ENCODE measurements at places on chromosomes 11 and 22. TPM values are rescaled to one million over a fixed set of nuclear protein-coding genes. Genes with fewer than 3 reads are reported as not detected.

DNA sequence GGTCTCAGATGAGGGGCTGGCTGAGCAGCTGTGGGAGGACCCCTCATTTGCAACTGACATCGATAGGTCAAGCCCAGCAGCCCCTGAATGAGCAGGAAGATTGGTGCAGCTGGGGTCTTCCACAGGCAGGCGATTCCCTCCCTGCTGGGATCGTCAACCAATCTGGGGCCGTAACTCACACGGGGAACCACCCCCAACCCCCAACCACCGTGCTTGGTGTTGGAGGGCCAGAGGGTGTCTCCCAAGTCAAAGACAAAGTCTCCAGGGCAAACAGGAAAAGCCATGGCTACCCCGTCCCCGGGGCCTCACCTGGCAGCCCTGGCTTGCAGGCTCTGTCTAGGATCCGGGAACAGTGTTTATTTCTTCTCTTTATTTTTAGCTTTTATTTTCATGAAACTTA, 26.9 kb upstream of the SCUBE1 start:
- no peak for DNase-seq
- H3K4me1 ChIP-seq: no peaks in the 10 kb centered on the region
- no peaks in the 10 kb centered on the region for H3K36me3 ChIP-seq
- peaks cover 51% of the 10 kb centered on the region for H3K27me3 ChIP-seq
- H3K4me3 ChIP-seq: no peak overlapping the region
- H3K27ac ChIP-seq: no peak overlapping the region

DNA sequence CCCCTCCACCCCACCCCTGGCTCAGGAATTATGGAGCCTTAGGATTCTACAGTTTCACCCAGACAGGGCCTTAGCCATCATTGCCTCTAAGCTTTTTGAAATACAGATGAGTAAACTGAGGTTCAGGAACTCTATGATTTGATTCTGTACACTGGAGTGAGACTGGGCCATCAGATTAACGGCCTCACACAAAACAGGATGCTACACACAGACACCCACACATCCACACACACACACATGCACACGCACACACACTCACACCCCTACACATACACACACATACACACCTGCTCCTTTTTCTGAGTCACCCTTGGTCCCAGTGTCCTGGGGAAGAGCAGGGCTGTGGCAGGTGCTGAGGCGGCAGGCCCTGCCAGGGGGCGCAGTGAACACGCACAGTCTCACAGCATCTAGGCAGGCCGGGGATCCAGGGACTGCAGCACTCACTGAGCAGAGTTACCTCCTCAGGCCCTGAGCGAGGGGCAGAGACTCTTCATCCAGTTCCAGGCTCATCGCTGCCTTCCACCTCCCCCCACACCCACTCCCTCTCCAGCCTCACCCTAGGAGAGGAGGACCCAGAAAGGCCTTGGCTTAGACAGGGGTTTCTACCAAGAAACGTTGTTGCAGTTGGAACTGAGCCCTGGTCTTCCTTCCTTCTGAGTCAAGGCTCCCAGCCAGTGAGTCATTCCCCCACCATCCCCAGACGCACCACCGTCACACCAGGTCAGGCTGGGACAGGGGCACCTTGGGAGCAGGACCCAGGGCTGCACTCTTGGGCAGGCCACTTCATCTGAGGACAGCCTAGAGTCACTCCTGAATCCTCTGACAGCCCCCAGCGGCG, 89.8 kb upstream of the PARVA start:
- H3K4me1 ChIP-seq: peaks cover 41% of the 10 kb centered on the region
- H3K27me3 ChIP-seq: no peaks in the 10 kb centered on the region
- H3K27ac ChIP-seq: peak overlapping the region; percentile 78
- peak; percentile 60 for DNase-seq
- no peaks in the 10 kb centered on the region for H3K36me3 ChIP-seq

GRCh38 chr11:33616552-33616951, 84.1 kb downstream of the C11orf91 start:
- no peak overlapping the region for H3K4me3 ChIP-seq
- H3K4me1 ChIP-seq: peaks cover 4% of the 10 kb centered on the region
- DNase-seq: no peak
- no peaks in the 10 kb centered on the region for H3K36me3 ChIP-seq
- no peak overlapping the region for H3K27ac ChIP-seq
- no peaks in the 10 kb centered on the region for H3K27me3 ChIP-seq

- H3K4me3 ChIP-seq: peak overlapping the region; percentile 36
- peaks cover 85% of the 10 kb centered on the region for H3K27me3 ChIP-seq
- H3K4me1 ChIP-seq: no peaks in the 10 kb centered on the region
- no peak overlapping the region for H3K27ac ChIP-seq
- H3K36me3 ChIP-seq: peaks cover 5% of the 10 kb centered on the region
- no peak for DNase-seq
Observed at GRCh38 chr11:554428-555226, 5.9 kb downstream of the LMNTD2 start.

- peaks cover 44% of the 10 kb centered on the region for H3K4me1 ChIP-seq
- H3K4me3 ChIP-seq: peak overlapping the region; percentile 66
- no peaks in the 10 kb centered on the region for H3K36me3 ChIP-seq
- H3K27ac ChIP-seq: peak overlapping the region; percentile 55
- no peak for DNase-seq
- H3K27me3 ChIP-seq: no peaks in the 10 kb centered on the region
Observed at GRCh38 chr11:93542811-93543229, 371 bp downstream of the SMCO4 start.

GRCh38 chr11:27622541-27623300, 77.5 kb downstream of the BDNF start:
- H3K4me1 ChIP-seq: no peaks in the 10 kb centered on the region
- DNase-seq: no peak
- H3K27me3 ChIP-seq: no peaks in the 10 kb centered on the region
- no peak overlapping the region for H3K4me3 ChIP-seq
- H3K36me3 ChIP-seq: no peaks in the 10 kb centered on the region
- H3K27ac ChIP-seq: no peak overlapping the region

- H3K36me3 ChIP-seq: no peaks in the 10 kb centered on the region
- DNase-seq: no peak
- no peak overlapping the region for H3K27ac ChIP-seq
- H3K4me1 ChIP-seq: no peaks in the 10 kb centered on the region
- no peaks in the 10 kb centered on the region for H3K27me3 ChIP-seq
Observed at GRCh38 chr11:124583781-124584180, 14.0 kb downstream of the OR8A1 start.

DNA sequence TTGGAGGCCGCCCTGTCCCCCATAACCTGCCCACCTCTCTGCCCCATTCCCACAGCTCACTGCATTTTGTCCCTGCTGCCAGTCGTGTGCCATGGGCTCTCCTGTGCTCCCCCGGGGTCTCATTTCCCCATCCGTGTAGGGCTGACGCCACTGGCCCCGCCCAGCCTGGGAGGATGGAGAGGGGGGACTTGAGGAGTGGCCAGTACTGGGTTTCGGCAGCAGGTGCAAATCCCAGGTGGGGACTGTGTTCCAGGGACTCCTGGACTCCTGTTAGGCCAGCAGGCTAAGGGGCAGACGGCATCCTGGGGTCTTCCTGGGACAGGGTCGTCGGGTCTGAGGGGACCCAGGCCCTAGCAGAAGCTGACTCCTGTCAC, 1.2 kb upstream of the MYO7A start:
- no peaks in the 10 kb centered on the region for H3K27me3 ChIP-seq
- no peaks in the 10 kb centered on the region for H3K36me3 ChIP-seq
- H3K27ac ChIP-seq: no peak overlapping the region
- peaks cover 46% of the 10 kb centered on the region for H3K4me1 ChIP-seq
- H3K4me3 ChIP-seq: peak overlapping the region; percentile 24

DNA sequence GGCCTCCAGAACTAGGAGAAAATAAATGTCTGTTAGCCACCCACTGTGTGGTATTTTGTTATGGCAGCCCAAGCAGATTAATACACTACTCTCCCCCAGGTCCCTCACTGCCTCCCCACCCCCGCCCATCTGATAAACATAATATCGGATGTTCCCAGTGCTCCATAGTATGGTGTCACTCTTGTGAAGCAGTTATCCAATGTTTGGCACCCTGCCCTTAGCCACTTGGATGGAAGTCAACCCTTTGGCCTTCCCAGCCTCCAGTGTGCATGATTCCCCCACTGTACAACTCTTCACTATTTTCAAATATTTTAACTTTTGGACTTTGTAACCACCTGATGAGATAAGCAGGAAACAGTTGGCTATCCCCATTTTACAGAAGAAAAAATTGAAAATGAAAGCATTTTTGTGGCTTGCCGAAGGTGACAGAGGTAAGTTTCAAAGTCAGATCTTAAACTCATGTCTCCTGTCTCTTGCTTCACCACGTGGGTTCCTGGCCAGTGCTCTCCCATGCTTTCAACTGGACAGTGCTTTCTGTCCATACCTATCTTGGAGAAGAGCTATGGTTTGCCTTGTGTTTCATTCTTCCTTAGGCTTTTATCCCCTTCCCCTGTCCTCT, 53.2 kb downstream of the ALX4 start:
- H3K4me3 ChIP-seq: no peak overlapping the region
- no peaks in the 10 kb centered on the region for H3K36me3 ChIP-seq
- H3K27me3 ChIP-seq: no peaks in the 10 kb centered on the region
- no peak overlapping the region for H3K27ac ChIP-seq

DNA sequence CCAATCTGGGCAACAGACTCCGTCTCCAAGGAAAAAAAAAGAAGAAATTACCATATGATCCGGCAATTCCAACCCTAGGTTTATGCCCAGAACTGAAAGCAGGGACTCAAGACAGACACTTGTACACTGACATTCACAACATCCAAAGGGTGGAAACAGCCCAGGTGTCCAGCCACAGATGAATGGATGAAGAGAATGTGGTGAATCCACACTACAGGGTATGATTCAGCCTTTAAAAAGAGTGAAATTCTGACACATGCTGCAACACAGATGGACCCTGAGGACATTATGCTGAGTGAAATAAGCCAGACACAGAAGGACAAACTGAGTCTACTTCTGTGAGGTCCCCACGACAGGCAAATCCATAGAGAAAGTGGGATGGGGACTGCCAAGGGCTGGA, 43.9 kb downstream of the SGSM3 start:
- H3K36me3 ChIP-seq: no peaks in the 10 kb centered on the region
- H3K4me1 ChIP-seq: peaks cover 12% of the 10 kb centered on the region
- peak overlapping the region; percentile 22 for H3K27ac ChIP-seq

FAM111B gene
- 0.20 TPM for total RNA-seq

C22orf15 gene
- 0.44 TPM for total RNA-seq

CBLIF gene
- not detected for total RNA-seq

RASL10A gene
- total RNA-seq: 2.2 TPM
